ENCODE measurements at places on chromosomes 5 and 9.
A peak's percentile ranks its signal among the peaks of the same experiment; 100 is the strongest.

DNA sequence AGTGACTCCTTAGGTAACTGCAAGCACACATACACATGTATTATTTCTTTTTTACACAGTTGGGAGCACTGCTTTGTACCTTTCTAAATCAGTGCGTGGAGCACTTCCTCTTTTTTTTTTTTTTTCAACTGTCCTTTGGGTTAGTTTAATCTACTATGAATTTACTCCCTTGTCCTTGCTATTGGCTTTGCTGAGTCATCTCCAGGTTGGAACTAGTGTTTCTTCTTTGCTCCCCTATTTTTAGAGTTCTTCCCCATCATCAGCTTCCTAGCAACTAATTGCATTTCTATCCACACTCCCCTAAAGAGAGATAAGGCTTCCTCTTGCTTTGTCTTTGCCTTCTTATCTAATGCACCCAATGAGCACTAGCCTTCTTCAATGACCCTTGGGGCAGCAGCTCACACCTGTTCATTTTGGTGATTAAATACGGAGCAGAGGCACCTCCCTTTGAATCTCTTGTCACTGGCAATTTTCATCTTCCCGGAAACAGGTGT is 24.3 kb downstream of the S100Z start:
- DNase-seq, result no peak

DNA sequence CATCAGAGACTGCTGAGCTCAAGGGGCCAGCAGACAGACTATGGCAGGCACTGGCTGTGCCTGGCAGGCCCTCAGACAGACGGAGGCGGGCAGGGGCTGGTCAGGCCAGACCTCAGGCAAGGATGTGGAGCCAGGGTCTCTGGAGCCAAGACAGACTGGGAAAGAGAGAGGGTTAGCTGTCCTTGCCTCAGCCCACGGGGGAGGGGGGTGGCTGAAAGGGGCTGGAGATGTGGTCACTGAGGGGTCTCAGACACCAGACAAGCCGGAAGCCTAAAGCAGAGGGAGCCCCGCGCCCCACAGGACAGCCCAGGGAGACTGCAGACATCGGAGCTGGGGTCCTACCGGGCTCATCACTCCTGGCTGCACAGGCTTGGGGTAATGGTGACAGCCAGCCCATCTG is 141.2 kb upstream of the FOXD4L5 start:
- peak; percentile 9 for DNase-seq

GRCh38 chr9:121281614-121282276 is 13.8 kb downstream of the GSN start:
- no peak for DNase-seq

DNA sequence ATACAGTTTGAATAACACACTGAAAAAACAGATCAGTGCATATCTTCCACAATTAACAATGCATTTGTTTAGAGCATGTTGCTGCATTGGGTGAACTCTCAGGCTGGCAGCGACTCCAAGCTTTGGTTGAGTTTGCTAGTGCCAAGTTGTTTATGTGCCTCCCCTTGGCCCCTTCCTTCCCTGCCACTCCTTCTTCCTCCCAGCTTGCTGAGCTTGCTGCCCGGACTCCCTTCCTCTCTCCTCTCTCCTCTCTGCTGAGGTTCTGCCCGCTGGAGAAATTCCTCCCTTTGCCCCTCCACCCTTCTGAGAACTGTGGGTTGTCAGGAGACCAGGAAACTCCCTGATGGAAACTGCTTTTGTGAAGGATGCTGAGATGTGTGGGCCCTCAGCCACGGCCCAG is 247.3 kb downstream of the PDZD2 start:
- no peak for DNase-seq

DNA sequence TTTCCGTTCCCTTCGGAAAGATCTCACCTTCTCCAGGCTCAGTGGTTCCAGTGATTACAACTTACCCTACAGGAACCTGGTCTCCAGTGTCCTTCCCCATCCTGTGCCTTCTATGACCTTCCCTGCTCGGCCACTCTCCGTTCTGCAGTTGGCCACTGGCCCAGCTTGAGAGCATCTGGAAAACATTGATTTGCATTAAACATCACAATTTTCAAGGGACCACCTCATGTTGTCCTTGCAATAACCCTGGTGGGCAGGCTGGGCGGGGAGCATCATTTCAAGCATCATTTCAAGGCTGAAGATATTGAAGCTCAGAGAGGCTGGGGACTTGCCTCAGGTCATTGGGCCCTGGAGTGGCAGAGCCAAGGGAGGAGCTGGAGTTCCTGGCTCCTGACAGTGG is 177.4 kb downstream of the SEC61B start:
- no peak for DNase-seq

DNA sequence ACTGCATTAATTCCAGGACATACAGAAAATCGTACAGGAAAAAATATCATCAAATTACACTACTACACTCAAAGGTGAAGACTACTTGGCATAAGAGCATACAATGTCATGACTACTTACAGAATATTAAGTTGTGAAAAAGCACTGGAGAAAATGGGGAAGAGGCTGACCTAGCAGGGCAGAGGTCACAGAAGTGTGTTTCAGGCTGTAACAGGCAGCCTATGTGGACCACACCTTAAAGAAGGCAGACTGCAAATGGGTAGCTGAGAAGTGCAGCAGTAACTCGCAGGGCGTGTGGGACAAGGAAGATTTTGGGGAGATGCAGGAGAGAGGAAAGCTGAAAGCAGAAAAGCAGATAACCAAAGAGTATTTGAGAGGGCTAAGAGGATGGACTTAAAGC is 167.0 kb upstream of the PIK3R1 start:
- no peak for DNase-seq

DNA sequence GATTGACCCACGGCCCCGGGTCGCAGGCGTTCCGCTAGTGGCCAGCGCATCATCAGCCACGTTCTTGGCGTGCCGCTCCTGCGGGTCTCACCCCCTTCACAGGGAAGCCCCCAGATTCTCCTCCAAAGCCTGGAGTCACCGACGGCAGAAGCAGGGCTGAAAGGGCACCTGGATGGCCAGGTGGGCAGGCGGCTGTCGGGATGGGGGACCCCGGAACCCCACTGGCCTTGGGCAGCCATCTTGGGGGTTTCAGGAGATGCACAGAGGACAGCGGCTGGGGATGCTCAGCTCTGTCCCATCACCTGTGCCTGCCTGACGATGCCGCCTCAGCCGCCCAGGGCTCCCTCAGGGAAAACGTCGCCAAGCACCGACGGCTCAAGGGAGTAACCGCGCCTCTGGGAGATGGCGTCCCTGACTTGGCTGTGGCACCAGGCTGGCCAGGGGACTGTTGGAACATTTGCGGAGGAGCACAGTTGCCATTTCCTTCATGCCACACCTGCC is 14.1 kb upstream of the SLC9A3 start:
- no peak for DNase-seq

GRCh38 chr5:107542831-107543231 is 127.9 kb downstream of the EFNA5 start:
- DNase-seq, result no peak

- DNase-seq, result no peak
These were observed 556.0 kb downstream of the EBF1 start for GRCh38 chr5:158543539-158544387.

DNA sequence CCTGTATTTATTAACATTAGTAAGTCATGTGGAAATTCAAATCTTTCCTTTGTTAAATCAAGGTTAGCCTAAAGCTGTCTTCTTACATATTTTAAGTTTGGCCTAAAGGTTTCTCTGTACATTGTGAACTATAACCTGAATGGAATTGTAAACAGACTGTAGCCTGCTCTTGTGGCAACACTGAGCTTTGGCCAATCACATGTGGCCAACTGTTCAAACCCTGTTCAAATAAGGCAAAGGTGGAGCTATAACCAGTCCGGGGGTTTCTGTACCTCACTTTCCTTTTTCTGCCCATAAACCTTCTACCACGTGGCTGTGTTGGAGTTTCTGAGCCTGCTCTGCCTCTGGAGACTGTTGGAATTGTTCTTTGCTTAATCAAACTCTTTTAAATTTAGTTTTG is 3.3 kb upstream of the HAPLN1 start:
- no peak for DNase-seq

DNA sequence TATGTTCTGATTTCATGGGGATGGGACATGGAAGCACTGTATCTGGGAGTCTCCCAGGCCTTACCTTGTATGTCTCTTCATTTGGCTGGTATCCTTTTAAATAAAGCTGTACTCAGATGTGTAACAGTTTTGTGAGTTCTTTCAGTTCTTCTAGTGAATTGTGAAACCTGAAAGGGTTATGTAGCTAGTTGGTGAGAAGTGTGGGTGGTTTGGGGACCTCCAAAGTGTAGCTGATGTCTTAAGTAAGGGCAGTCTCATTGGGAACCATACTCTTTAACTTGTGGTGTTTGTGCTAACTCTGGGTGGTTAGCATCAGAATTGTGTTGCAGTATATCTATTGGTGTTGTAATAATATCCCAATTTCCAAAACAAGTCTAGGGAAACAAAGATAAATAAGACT is 166.9 kb upstream of the CCNH start:
- DNase-seq, result no peak
